ENCODE measurements at places on chromosomes 16 and 17.

DNA sequence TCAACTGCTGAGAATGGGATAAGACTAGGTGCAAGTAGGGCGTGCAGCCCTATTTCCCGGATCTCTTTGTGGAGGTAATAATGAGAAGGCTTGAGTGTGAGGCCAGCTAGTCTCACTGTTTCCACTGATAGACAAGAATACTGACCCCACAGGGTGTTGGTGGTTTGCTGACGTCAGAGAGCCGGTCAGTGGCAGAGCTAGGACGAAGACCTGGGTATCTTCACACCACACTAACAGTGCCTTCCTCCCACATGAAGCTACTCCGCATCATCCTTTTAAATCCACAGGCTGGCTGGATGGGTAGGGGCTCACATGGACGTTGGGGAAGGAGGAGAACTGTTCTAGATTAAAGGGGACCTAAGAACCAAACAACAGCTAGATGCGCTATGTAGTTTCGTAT is 68.0 kb downstream of the ZFHX3 start:
- no peak for DNase-seq

DNA sequence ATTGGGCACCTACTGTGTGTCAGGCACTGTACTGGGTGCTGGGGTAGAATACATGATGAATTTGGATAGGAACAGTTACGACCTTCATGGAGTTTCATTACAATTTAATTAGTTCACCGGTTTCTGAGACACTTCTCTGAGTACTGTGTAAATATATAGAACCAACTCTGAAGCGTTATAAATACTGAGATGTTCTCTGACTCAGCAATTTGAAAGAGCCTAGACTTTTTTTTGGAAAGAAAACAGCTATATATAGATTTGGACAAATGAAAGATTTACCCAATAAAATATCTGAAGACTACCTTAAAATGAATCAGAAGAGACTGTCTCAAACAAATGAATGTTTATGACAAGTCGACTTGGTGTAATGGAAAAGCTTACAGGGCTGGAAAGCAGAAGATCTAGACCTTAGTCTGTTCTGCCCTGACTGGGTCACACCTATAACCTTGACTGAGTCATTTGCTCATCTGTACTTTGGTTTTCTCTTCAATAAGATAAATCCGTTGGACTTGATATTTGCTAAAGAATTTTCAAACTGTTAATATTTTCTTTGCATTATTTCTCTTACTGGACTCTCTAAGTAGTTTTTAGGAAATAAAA is 4.6 kb upstream of the GAN start:
- DNase-seq, result no peak

DNA sequence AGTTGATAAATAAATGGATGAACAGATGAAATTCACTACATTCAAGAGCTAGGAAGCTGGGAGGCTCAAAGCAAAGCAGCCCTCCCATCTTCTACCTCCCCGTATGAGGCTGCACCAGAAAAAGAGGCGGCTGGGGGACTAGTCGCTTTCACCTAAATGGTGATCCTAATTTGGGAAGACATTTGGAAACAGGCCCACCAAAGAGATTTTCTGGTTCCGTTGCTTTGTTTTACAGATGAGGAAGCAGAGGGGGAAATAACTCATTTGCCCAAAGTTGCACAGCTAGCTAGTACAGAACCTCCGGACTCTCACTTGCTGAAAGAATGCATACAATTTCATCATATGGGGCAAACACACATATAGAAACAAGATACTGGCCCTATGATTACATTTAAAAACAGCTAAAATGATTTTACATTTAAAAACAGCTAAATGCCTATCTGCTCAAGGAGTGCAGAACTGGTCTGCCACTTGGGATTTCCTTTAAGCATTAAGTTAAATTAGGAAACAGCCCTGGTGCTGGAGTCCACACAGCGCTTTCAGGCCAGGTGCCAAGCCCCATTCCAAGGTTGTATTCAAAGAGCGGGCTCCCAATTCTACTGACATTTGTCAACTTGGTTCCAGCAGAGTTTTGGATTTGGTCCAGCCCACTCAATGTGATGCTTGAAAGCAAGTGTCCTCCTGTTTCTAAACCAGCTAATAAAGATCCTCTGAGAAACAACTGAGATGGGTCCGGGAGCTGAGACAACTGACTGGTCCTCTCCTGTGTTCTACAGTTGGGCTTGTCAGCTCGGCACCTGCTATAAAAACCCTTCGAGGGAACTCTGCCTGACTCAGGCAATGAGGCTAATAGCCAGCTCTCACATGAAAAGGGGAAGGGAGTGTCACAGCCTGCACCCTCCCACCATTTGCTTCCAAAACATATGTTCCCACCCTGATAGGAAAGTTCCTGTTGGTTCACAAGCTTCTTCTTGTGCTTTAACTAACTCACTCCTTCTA is 11.7 kb downstream of the ERN1 start:
- no peak for DNase-seq

DNA sequence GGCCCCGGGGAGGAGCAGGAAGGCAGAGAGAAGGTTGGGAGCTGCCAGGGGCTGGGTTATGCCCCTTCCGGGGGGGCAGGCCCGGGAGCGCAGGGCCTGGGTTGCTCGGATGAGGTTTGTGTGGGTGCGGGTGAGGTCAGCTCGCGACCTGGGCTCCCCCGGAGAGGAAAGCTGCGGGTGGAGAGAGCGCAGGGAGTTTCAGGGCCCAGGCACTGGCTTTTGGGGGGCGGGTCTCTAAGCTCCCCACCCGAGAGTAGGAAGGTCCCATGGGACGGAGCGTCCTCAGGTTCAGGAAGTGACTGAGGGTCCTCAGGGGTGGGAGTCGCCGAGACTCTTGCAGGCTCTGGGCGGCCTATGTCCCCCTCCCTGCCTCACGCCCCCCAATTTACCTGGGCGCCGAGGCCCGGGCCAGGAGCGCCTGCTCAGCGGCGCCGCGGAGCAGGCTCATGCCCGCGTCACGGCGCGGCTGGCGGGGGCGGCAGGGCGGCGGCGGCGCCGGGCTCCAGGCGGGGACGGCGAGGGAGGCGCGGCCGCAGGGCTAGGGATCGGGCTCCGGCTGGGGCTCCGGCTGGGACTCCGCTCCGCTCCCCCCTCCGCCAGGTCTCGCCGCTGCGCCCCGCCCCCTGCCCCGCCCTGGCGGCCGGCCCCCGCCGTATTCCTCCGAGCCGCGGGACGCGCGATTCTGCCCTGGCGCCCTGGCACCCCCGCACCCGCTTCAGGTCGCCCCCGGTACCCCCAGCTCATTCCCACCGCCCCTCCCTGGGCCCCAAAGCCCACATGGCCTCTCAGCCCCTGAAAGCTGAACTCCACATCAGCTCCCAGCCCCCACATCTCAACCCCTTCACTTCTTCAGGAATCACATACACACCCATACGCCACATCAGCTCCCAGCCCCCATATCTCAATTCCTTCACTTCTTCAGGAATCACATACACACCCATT is at the start of gene DOK4:
Gene DOK4 (minus strand): TSS at position 578 of the 942 bp plus-strand sequence. CDS start 6,986 bp downstream, outside the sequence.
- DNase-seq, result peak; percentile 78

- DNase-seq, result peak; percentile 100
Observed at GRCh38 chr16:89246903-89247733, 29.6 kb downstream of the ZNF778 start.

DNA sequence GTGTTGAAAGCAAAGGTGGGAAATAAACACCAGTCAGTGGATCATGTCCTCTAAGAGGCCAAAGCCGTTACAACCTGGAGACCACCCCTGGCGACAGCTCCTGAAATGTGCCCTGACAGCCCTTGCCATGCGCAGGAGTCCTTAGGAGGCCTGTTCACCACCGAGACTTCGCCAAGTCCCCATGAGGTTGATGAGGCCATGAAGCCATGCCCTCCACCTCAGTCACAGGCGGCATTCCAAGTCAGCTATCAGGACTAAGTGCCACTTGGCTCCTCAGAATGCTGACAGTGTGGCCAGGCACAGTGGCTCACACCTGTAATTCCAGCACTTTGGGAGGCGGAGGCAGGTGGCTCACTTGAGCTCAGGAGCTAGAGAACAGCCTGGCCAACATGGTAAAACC is 27.1 kb downstream of the ADAM11 start:
- DNase-seq, result no peak

GRCh38 chr17:18858567-18859245 is 775 bp downstream of the PRPSAP2 start:
- DNase-seq, result no peak

- DNase-seq, result no peak
Observed at GRCh38 chr17:58991718-58992331, 114.9 kb downstream of the TRIM37 start.

- DNase-seq, result no peak
Observed at GRCh38 chr17:64692187-64692586, 30.1 kb upstream of the SMURF2 start.

DNA sequence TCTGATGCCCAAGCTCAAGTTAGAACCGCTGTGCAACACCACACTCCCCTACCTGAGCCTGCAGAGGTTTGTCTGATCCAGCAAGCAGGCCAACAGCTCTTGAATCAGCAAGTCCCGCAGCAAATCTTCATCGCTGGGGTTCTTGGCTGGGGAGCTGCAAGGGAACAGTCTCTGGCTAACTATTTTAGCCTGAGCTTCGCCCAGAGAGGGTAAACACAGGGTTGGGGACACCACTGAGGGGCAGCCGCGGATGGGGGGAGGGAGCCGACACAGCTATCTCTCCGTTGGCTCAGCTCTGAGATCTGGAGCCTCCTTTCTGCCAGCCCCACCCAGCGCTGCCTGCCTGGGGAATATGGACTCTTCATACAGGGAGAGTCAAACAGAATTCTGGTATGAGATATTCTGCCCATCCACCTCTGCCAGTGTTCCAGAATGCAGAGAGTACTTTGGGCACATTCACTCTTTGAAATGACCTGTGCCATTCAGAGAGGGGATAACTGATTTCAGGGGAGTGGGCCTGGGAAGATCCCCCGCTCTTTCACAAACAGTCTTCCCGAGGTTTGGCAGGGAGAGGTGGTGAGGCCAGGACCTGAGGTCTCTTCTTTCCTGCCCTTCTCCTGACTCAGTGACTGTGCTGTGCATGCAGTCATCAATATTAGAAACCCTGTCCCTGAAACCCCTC is 7.4 kb downstream of the GIP start:
- DNase-seq, result no peak

DNA sequence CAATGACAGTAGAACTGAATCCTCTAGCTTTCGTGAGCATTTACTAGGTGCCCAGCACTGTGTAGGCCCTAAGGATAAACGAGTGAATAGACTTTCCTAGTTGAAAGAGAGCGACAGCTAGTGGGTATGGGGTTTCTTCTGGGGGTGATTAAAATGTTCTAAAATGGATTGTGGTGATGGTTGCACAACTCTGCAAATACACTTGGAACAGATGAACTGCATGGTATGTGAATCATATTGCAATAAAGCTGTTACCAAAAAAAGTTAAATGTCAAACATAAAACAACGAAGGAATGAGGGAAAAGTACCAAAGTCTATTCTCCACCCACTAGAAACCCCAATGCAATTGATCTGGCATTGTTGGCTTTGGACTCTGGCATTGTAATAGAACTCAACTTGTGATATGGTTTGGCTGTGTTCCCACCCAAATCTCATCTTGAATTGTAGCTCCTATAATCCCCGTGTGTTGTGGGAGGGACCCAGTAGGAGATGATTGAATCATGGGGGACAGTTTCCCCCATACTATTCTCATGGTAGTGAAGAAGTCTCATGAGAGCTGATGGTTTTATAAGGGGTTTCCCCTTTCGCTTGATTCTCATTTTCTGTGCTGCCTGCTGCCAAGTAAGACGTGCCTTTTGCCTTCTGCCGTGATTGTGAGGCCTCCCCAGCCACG is 70.5 kb downstream of the MARF1 start:
- DNase-seq, result no peak

Data from T-helper 9 cell (primary cell).